Fibroblast of skin of back (primary cell): ENCODE measurements at places on chromosomes 1 and 21.

- peak; percentile 36 for DNase-seq
Measured at GRCh38 chr1:92482665-92483609, 3.8 kb downstream of the GFI1 start.

- DNase-seq = no peak
Measured at GRCh38 chr1:182723200-182723599, 38.8 kb upstream of the RGS8 start.

- DNase-seq = no peak
Measured at GRCh38 chr1:48889082-48889481, 112.4 kb upstream of the BEND5 start.

- no peak for DNase-seq
Measured at GRCh38 chr1:233639611-233640010, 25.7 kb downstream of the KCNK1 start.

GRCh38 chr1:22236166-22236565 lies 93.3 kb upstream of the WNT4 start:
- DNase-seq = no peak

GRCh38 chr1:221987860-221988520 lies 246.1 kb upstream of the DUSP10 start:
- DNase-seq = peak; percentile 93

- no peak for DNase-seq
Measured at GRCh38 chr1:200530623-200531261, 89.8 kb downstream of the KIF14 start.

DNA sequence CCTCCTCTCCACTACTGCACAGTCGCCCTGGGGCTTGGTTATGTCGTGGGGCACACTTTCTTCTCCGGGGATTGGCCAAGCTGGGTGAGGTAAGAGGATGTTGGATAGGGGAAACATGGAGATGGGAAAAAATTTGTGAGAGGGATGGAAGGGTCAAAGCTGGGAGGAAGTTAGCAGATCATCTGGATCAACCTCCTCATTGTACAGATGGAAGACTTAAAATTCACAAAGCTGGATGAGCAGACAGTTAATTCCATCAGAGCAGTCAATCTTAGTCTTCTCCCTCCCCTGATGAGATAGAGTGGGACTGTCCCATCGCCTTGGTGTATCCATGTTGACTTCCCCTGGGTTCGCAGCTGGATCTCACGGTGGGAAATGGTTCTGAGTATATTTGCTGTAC lies 69.6 kb upstream of the CNTN2 start:
- DNase-seq = no peak

- no peak for DNase-seq
Measured at GRCh38 chr21:31974454-31974985, 101.7 kb downstream of the HUNK start.

- DNase-seq = no peak
Measured at GRCh38 chr1:84166797-84167196, 22.7 kb downstream of the PRKACB start.

DNA sequence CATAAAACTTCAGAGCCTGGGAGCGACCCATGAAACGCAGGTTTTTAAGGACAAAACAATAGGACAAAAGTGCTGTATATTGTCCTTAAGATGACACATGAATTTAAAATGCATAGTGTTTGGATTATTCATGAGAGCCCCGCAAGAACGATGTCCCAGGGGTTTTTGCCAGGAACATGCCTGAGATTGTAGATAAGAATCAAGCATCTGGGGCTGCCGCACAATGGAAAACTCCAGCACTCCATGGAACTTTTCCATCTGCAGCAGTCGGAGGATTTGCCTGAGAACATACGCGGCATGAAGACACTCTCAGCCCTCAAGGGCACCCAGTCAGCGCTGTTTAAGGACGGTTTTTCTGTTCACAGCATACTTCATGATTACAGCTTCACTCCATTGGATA lies 5.3 kb upstream of the ERG start:
- DNase-seq = peak; percentile 96

- no peak for DNase-seq
Measured at GRCh38 chr1:108113496-108113895, 86.6 kb downstream of the SLC25A24 start.

DNA sequence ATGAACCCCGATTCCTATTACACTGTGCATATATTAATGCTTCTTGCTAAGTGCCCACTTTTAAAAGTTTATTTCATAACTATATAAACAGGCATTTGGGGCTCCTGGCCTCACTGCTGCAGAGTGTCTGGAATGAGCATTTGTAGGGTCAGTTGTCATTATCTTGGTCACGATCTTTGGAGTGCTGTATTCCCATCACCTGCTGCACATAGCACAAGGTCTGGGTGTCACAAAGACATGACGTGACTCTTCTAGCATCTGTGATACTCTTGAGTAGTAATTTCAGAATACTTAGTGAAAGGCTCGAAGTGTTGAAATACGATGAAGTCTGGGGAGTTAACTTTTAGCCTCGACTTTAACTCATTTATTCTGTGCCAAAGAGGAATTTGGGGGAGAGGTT lies 186.4 kb downstream of the FMN2 start:
- DNase-seq = no peak

DNA sequence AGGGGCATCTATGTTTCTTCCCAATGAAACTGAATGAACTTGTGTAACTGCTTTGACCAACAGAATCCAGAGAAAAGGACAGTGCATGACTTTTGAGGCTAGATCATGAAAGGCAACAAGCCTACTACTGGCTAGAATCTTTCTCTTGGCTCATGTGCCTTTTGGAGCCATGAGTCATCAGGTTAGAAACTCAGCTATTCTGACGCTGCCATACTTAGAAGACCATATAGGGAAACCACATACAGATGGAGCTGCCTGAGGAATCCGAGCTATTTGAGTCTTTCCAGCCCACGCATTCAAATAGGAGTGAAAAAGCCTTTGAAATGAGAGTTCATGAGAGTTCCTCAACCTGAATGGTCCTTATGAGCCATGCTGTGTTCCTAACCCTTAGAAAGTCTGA lies 738.5 kb upstream of the CHRM3 start:
- DNase-seq = peak; percentile 100

- peak; percentile 64 for DNase-seq
Measured at GRCh38 chr1:85344256-85344694, 67.8 kb upstream of the BCL10 start.

DNA sequence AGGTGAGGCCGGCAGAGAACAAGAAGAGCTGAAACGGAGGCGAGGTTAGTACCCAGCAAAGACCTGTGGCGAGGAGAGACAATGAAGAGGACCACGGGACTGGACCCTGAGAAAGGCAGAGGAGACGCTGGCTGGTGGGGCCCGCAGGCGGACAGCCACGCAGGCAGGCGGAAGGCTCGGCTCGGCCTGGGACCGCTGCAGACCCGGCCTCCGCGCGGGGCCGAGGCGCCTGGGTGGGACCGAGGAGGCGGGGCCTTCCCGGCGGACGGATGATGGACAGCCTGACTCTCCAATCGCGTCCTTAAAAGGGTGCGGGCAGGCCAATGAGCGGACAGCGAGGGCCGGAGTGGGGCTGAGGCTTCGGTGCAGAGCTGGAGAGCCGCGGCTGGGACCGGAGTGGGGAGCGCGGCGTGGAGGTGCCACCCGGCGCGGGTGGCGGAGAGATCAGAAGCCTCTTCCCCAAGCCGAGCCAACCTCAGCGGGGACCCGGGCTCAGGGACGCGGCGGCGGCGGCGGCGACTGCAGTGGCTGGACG lies at the start of gene MPZL1:
Gene MPZL1 (plus strand): TSS at position 366 of the 535 bp plus-strand sequence. CDS start 170 bp downstream, outside the sequence.
- DNase-seq = peak; percentile 93
